NCI-H2171 treated with DMSO at 0.1 percent for 48 hours (cell line): ENCODE measurements at places on chromosomes 5 and 9.

DNA sequence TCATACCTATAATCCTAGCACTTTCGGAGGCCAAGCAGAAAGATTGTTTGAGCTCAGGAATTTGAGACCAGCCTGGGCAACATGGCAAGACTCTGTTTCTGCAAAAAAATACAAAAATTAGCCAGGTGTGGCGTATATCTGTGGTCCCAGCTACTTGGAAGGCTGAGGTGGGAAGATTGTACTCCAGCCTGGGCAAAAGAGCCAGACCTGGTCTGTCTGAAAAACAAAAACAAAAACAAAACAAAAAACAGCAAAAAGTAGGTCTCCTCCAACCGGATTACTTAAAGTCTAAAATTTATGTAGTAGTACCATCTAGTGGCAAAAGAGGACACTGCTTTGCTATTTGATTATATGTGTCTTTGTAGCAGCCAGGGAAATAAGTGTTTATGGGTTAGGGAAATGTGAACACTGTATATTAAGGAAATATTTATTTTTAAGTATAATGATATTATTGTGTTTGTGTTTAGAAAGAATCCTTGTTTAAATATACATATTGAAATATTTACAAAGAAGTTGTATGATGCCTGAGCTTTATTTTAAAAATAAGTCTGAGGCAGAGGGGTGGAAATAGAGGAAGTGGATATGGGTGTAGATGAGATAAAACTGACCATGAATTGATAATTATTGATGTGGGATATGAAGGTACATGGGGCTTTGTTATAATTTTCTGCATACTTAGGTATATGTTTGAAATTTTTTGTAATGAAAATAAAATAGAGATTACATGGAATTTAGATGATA is 20.0 kb downstream of the APC start:
- peak; percentile 70 for DNase-seq

DNA sequence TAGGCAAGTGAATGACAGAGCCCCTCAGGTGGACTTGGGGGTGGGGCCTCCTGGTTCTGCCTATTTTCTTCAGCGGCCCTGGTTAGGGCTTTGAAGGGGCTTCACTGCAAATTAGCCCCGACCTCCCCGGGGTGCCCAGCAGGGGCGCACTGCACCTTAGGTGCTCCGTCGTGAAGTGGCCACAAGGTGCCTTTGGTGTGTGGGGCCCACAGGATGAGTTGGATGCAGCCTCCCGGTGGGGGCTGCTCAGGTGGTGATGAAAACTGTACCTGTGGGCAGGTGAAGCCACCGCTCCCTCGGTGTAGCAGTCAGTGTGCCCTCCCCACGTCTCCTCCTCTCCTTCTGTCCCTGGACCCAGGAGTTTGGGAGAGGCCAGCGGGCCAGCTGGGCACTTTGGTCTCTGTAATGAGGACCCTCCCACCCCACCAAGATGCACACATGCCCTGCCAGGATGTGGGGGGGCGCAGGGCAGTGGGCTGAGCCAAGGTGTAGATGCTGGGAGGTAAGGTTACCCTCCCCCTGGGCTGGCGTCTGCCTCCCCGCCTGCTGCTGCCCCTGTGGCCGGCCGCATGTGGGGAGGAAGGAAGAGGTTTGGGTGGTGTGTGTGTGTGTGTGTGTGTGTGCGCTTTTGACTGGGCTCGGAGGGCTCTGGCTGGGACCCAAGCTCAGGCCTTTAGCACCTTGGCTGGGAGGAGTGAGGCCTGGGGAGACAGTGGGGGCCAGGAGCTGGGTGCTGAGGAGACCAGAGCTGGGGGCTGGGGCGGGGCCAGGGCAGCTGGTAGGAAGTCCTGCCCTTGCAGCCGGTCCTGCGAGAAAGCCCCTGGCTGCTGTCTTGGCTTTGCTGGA is 55.6 kb downstream of the RXRA start:
- DNase-seq, result no peak

GRCh38 chr5:118326481-118327045 is 661.8 kb downstream of the DTWD2 start:
- DNase-seq, result no peak

- DNase-seq, result no peak
These were observed 3.2 kb upstream of the MAPK9 start for GRCh38 chr5:180294913-180295555.

GRCh38 chr5:136108766-136109165 is 23.9 kb upstream of the SMAD5 start:
- DNase-seq, result no peak

GRCh38 chr5:112283943-112284929 is 134.8 kb downstream of the EPB41L4A start:
- DNase-seq, result no peak

DNA sequence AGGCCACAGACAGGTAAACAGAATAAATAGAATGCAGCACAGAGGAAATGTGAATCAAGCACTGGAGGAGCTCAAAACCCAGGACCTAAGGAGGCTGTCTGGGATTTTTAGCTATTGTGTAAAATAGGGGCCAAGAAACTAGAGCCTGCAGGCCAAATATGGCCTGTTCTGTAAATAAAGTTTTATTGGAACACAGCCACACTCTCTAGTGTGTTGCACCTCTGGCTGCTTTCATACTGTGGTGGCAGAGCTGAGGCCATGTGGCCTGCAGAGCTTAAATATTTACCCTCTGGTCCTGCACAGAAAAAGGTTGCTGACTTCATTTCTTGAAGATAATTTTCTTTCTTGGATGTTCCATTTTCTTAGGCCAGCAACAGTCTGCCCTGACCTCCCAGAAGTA is 136.4 kb downstream of the WDR41 start:
- no peak for DNase-seq

- no peak for DNase-seq
These were observed 131.8 kb upstream of the COL5A1 start for GRCh38 chr9:134509817-134510216.

- no peak for DNase-seq
These were observed 13.2 kb upstream of the ERMP1 start for GRCh38 chr9:5846096-5846495.

DNA sequence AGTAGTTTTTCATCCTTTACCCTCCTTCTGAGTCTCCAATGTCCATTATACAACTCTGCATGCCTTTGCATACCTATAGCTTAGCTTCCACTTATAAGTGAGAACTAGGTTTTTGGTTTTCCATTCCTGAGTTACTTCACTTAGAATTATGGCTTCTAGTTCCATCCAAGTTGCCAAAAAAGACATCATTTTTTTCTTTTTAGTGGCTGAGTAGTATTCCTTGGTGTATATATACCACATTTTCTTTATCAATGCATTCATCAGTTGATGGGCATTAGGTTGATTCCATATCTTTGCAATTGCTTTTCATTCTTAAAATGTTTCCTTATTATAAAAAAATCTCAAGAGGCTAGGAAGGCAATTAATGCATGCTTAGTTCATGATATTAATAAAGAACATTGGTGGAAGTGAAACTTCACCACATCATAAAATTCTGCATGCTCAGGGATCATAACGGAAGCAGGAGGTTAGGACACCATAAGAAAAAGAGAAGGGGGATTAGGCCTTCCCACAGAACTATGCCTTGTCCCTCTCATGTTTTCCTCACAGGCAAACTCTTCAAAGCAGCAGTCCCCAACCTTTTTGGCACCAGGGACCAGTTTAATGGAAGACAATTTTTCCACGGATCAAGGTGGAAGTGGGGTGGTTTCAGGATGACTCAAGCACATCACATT is 105.2 kb downstream of the FRMD3 start:
- DNase-seq, result no peak

- DNase-seq, result no peak
These were observed 6.4 kb upstream of the EGR1 start for GRCh38 chr5:138458856-138459255.

DNA sequence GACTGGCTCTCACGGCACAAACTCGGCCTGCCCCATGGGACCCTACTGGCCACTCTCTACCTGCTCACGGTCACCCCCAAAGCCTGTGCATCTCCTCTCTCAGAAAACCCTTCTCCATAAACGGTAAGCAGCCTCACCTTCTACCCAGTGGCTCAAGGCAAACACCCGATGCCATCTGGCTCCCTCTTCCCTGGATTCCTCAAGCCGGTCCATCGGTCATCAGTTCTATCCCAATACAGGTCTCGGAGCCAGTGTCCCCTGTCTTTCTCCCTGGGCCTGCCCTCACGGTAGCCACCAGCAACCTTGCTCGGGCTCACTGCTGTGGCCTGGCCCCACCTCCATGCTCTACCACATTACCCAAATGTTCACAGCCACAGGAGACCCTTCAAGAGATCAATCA is 134.1 kb downstream of the ROR2 start:
- no peak for DNase-seq

GRCh38 chr5:25707093-25707492 is 1062.3 kb upstream of the CDH10 start:
- no peak for DNase-seq

DNA sequence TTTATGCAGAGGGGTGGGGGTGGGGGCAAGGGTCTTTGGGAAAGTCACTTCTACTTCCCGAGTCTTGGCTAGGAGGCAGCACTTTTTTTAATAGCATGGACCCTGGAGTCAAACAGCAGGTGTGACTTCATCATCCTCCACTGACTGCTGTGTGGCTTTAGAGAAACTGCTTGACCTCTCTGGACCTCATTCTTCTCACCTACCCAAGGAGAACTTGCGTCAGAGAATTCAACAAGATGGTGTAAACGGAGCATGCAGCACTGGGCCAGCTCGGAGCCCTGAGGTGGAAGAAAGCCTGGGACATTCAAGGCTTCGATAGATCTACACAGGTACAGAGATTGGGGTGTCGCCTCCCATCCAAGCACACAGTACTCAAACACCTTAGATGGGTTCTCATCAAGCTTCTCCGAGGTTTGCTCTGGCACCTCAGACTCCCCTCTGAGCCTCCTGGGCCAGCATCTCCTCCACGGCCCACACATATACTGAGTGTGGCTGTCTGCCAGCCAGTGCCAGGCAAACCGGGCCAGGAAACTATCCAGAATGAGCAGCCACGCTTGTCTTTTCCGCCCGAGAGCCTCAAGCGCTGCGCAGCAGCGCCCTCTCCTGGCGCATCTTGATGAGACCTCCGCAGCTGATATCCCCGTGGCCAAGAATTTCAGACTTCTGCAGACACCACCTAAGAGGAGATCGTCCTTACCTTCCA is 4.6 kb upstream of the SLC25A48 start:
- peak; percentile 44 for DNase-seq

GRCh38 chr5:175889910-175890684 is 18.7 kb downstream of the CPLX2 start:
- DNase-seq, result peak; percentile 17

- no peak for DNase-seq
These were observed 540.6 kb downstream of the EBF1 start for GRCh38 chr5:158559066-158559465.

- DNase-seq, result no peak
These were observed 254.6 kb downstream of the FSTL4 start for GRCh38 chr5:133357758-133358157.

GRCh38 chr9:91907484-91908292 is 42.3 kb downstream of the ROR2 start:
- DNase-seq, result no peak

- no peak for DNase-seq
These were observed 239.4 kb downstream of the LURAP1L start for GRCh38 chr9:13013991-13014883.

- no peak for DNase-seq
These were observed 78.0 kb upstream of the HRH2 start for GRCh38 chr5:175579742-175580432.

- no peak for DNase-seq
These were observed 11.6 kb upstream of the WHRN start for GRCh38 chr9:114516913-114517312.

DNA sequence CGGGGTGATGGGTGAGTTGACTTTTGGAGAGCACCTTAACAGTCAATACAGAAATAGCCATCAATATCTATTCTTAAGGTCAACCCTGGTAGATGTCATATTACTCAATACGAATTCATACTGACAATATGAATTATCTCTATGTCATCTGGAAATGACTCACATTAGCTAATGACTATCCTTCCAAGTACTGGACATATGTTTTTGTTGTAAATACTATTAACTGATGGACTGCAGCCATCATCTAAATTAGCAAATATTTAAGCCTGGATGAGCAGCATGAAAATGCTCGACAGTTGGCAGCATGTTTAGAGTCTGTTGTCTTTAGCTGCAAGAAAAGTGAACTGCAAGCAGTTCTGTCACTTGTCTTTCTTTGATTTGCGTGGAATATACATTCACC is 19.6 kb upstream of the ISOC1 start:
- no peak for DNase-seq

DNA sequence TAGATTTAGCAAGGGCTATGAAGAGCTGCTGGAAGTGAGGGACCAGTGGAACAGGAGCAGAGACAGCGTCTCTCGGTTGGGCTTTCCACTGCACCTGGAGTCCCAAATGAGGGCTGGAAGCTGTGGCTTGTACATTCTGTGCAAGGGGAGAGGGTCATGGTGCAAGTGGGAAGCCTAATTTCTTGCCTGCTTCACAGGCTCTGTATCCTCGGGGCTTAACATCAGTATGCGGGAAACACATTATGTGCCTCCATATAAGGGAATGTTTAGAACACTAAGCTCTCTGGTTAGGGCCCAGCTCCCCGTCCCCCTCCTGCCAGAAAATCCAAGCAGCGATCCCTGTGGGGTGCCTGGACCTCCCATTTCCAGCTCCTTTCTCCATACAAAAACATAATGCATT is 89.0 kb upstream of the NIPAL4 start:
- DNase-seq, result no peak

GRCh38 chr9:132460240-132460639 is 50.2 kb downstream of the CFAP77 start:
- no peak for DNase-seq

- DNase-seq, result no peak
These were observed 78.2 kb upstream of the SPINK5 start for GRCh38 chr5:147985608-147986007.

DNA sequence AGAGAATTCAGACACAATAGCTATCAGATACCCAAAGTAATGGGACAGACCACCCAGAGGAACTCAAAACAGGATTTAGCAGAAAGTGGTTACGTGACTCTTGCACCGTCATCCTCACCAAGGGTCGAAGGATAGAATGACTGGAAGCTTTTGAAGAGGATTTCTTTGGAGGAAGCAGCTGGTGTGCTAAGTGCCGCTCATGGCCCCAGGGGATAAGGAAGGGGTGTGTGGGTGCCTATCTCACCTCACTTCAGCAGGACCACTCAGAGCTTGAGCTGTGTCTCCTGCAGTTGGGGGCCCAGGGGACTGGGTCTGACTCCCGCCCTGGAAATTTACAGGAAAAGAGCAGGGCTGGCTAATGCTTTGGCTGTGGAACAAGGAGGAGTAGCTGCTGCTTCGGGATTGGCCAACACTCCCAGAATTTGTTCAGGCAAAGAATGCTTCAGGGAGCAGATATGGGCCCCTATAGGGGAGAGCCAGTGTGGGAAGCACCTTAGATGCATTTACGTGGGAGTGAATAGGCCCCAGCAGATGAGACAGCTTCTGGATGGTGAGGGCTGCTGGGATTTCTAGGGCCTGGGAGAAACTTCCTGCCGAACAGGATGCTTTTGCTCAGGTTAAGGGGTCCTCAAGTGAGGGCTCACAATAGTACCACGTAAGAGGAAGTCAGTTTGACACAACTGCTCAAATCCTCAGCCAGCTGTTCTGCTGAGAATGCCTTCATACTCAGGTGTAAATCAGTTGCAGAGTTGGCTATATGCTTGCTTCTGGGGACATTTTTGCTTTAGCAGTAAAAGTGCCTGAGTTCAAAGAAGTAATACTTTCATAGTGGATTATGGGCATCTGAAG is 29.1 kb upstream of the TOMM5 start:
- peak; percentile 63 for DNase-seq

GRCh38 chr5:22928821-22929482 is 75.8 kb upstream of the CDH12 start:
- peak; percentile 33 for DNase-seq
